Endothelial cell of coronary artery (primary cell): ENCODE measurements at places on chromosomes 6 and 20. TPM values are rescaled to one million over a fixed set of nuclear protein-coding genes. Genes with fewer than 3 reads are reported as not detected.

Gene PGK2
- not detected in 2 replicates for total RNA-seq

Gene DPPA5
- total RNA-seq = not detected in 2 replicates

Gene HS3ST5
- total RNA-seq = not detected in 2 replicates

Gene DDO
- total RNA-seq = 0.36 and 2.4 TPM in 2 replicates

Gene SNTA1
- total RNA-seq = 4.4 and 6.2 TPM in 2 replicates

Gene PRRT1
- 0.09 TPM in 1 of 2 replicates, not detected in the other for total RNA-seq

Gene MRAP2
- total RNA-seq = 0.38 and 4.6 TPM in 2 replicates

Gene TOMM6
- 48.6 and 75.1 TPM in 2 replicates for total RNA-seq

Gene OPN5
- total RNA-seq = under 0.01 TPM in 1 of 2 replicates, not detected in the other
